ENCODE measurements at places on chromosomes 7 and 10.

GRCh38 chr10:32471232-32471631 is 25.3 kb downstream of the CCDC7 start:
- DNase-seq = no peak

- DNase-seq = no peak
These were observed 515.7 kb downstream of the TCERG1L start for GRCh38 chr10:130795819-130796218.

DNA sequence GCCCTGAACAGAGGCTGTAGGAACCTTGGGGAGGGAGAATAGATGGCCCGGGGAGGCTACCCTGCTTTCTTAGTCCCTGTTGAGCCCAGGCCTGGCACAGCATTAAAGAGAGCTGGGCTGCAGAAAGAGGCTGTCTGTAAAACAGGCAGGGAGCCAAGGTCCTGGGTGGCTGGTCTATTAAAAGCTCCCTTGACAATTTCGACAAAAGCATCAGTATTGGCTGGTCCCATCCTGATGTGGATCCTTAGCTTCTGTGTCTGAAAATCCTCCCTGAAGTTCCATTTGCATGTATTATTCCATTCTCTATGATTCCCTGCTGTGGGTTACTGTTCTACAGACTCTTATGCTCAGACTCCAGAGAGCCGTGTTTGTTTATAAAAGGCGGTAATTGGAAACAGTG is 158.5 kb downstream of the GALNT17 start:
- DNase-seq = no peak

- DNase-seq = no peak
These were observed 112.0 kb downstream of the UBE2H start for GRCh38 chr7:129840757-129841156.

DNA sequence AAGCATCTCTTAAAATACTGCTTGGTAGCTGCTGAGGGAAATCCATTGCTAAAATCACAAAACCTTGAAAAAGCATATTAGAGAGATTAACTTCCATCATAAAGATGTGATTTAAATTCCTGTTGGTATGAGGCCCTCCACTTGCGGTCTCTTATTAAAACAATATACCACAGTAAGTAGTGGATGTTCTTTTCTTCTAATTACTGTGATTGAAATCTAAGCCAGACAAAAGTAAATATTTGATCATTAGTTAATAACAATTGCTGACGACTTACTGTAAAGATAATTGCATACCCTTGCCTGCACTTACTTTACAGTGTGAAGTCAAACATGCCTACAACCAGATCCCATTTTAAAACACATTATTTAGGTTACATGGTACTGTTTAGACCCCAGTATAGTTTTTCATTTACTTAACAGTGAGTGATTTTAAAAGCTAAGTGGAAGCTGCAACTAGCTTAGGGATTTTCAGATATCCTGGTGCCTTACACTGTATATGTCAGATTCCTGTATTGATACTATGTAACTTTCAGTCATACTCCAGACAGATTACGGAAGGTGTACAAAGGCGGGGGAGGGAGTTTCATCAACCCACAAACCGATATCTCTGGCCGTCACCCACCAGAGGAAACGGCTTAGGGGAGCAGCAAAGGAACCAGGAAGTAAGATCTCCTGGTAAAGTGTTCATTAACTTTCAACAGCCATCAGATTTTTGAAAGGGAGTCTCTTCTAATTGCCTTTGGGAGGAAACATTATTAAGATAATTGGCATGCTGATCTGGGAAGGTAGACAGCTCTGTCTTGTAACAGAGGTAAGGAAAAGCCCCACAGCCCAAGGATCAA is 986 bp downstream of the NRP1 start:
- no peak for DNase-seq

GRCh38 chr10:31664803-31665202 is 263.8 kb downstream of the ARHGAP12 start:
- DNase-seq = no peak

DNA sequence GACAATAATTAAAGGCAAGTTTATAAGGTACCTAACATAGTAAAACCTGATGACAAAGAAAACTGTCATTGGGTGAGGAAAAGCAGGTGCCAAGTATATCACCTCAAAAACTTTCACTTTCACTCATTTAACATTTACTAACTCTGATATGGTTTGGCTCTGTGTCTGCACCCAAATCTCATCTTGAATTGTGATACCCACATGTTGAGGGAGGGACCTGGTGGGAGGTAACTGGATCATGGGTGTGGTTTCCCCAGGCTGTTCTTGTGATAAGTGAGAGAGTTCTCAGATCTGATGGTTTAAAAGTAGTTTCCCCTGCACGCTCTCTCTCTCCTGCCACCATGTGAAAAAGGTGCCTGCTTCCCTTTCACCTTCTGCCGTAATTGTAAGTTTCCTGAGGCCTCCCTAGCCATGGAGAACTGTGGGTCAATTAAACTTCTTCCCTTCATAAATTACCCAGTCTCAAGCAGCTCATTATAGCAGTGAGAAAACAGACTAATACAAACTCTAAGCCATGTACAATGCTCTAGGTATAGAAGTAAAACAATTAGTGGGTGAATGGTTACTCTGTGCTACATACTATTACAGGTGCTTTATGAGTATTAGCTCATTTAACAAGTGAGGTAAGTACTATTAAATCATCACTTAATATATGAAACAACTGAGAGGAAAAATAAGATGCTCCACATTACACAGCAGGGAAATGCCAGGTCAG is 199.0 kb downstream of the CHCHD3 start:
- DNase-seq = no peak

GRCh38 chr7:46156086-46156485 is 235.0 kb upstream of the IGFBP3 start:
- DNase-seq = no peak

- DNase-seq = no peak
These were observed 6.2 kb upstream of the DMBT1 start for GRCh38 chr10:122554131-122555036.

- no peak for DNase-seq
These were observed 63.0 kb upstream of the MGMT start for GRCh38 chr10:129404091-129404490.

GRCh38 chr10:110725801-110726630 is 81.9 kb downstream of the RBM20 start:
- no peak for DNase-seq

DNA sequence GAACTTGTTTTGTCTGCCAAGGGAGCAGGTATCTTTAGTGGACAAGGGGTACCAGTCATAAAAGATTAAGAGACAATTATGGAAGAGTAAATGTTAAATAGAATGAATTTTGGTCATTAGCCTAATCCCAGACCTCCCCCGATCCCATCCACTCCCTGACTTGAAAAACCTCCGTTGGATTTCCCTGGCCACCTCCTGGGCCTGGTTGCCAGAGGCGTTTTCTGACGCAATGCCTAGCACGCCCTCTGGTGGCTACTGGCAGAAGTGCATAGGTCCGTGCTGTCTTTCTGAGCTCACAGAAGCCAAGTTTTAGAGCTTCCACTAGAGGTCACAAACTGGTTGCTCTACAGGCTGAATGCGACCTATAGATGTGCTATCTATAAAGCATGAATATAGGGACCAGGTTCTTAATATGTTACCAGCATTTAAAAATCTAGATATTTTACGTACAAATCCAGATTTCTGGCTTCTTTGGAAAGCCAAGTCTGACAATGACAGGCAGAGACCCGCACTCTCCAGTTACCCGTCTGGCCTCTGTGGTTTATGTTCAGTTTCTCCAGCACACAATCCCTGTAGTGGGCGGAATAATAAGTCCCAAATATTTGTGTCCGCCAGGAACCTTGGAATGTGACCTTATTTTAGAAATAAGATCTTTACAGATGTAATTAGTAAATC is 39.8 kb downstream of the SPOCK2 start:
- no peak for DNase-seq

DNA sequence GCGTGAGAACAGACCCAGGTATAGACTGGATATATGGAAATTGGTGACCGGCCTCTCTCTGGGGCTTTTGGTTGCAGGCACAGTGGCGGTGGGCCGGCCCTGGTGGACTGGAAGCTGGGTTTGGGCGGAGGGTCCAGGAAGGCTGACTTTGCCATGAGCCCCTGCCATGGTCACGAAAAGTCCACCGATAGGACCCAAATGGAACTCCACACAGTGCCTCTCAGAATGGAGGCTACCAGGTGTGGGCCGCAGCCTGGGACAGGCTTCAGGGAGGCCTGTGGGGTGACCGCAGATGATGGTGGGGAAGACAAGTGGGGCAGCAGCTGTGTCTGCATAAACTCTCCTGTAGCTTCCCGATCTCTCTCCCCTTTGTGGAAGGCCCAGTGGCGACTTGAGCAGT is 123.2 kb downstream of the DNAJB6 start:
- no peak for DNase-seq

DNA sequence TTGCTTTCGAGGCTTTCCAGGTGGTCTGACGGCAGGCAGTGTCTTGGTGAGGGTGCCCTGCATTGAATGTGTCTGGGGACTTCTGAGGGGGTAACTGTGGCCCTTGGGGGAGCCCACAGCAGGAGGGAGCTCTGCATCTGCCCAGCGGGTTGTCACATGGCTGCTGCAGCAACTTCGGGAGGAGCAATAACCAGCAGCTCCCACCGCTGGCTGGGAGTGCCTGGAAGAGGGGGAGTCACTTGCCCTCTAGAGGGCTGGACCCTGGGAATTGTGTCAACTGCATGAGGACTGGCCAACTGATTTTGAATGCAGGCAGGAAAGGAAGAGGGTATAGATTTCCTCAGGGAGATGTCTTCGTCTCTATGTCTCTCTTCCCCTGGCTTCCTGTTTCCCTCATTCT is 26.4 kb downstream of the C10orf120 start:
- no peak for DNase-seq

DNA sequence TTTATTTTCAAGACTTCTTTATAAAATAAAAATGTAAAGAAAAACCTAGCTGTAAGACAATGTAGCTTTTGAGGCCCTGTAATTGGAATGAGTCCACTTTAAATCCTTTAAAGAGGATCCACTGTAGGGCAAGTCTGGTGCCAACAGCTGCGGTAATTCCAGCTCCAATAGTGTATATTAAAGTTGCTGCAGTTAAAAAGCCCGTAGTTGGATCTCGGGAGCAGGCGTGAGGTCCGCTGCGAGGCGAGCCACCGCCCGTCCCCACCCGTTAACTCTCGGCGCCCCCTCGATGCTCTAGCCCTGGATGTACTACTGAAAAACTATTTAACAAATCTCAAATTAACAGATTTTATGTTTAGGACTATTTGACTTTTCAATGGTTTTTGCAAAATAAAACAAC is 414.7 kb upstream of the SEMA3C start:
- no peak for DNase-seq

DNA sequence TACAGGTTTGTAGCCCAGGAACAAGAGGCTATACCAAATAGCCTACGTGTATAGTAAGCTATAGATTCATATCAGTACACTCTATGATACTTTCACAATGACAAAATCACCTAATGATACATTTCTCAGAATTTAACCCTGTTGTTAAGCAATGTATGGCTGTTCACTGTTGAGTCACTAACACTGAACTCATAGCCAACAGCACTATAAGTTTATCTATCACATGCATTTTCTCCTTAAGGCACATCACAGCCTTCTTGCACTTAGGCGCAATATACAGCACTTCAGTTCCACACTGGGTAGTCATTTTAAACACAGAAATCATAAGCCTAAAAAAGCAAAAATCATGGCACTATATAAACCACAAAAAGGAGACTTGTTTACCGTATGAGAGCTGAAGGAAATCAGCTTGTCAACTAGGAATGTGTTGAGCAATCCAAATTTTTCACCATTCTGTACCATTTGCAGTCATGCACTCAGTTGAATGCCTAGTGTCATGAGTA is 45.6 kb downstream of the ZNF438 start:
- no peak for DNase-seq

DNA sequence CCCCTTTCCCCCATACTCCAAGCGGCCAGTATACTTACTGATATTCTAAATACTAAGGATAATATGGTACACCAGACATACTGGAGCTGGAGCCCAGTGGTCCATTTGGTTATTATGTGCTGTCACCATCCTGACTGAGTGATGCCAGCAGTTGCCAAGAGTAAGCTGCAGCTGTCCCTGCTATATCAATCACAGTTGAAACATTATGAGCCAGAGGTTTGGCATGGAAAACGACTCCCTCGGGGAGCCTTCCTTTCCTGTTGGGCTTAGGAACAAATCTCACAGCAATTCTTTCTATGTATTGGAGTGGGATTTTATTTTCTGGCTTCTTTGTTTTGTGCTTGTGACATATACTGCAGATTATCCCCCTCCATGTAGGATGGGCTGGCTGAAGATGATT is 32.6 kb downstream of the STRIP2 start:
- DNase-seq = no peak

DNA sequence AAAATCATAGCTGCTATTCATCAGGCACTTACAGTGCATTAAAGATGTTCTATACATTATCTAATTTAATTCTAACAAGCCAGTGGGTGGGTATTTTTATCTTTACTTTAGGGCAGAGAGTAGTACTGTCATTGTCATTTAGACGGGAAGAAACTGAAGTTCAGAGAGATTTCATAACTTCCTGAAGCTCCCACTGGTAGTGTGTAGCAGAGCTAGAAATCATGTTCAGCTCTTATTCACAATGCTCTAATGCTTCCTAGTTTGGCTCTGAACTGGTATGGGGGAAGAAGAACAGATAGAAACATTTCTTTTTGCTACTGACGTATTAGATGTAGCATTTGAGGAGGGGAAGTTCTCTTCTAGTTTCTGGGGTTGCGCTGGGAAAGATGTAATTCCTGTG is 116.7 kb downstream of the CYP26A1 start:
- no peak for DNase-seq

- no peak for DNase-seq
These were observed 545.0 kb downstream of the NRG3 start for GRCh38 chr10:82420001-82420400.

DNA sequence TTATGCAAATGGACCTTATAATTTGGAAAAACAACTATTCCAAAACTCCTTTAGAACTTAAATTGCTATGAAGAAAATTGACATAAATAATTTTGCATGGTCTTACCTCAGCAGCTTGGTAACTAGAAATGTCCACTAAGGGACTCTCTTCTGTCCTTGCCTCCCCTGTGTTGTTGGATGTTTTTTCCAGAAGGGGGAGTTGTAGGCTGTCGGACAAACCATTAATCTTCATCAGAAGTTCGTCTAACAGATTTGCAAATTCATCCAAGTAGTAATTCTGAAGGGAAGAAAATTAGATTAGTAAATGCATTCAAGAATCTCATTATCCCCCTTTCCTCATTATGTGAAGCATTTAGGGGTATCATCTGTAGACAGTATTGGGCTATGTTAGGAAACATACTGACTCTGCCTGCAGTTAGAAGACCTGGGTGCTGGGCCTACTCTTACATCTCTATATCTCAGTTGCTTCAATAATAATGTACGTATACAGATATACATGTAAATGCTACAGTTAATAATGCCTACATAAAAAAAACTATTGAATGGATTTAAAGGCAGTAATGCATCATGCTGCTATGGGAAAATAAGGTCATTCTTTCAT is 155.6 kb downstream of the PKD1L1 start:
- DNase-seq = no peak

GRCh38 chr10:117502421-117503243 is 39.9 kb upstream of the EMX2 start:
- DNase-seq = no peak

- no peak for DNase-seq
These were observed 29.4 kb upstream of the JAKMIP3 start for GRCh38 chr10:132036153-132036886.

- DNase-seq = no peak
These were observed 157.1 kb upstream of the AOAH start for GRCh38 chr7:36881233-36881874.
